Activated CD8-positive, alpha-beta memory T cell treated with anti-CD3 and anti-CD28 coated beads, Interleukin-2, amount 10 ng/mL, durations not matched to agents 7 days and 5 days (primary cell): ENCODE measurements at places on chromosomes 6 and 20. TPM values are rescaled to one million over a fixed set of nuclear protein-coding genes. Genes with fewer than 3 reads are reported as not detected.

The PAX1 gene
- total RNA-seq: not detected

The ZNF334 gene
- total RNA-seq: 1.7 TPM

The C20orf202 gene
- total RNA-seq: not detected

The BPIFB2 gene
- not detected for total RNA-seq

The CDC40 gene
- 27.9 TPM for total RNA-seq

The CAGE1 gene
- total RNA-seq: not detected

The NRN1 gene
- 0.26 TPM for total RNA-seq

The EDN1 gene
- total RNA-seq: not detected

The DACT2 gene
- not detected for total RNA-seq

The CEP57L1 gene
- 25.5 TPM for total RNA-seq

The PLEKHG1 gene
- total RNA-seq: 4.6 TPM

The STX11 gene
- total RNA-seq: 26.5 TPM

The SLC22A16 gene
- total RNA-seq: not detected

The TNFRSF6B gene
- not detected for total RNA-seq

The NMBR gene
- not detected for total RNA-seq

The CYP39A1 gene
- not detected for total RNA-seq

The FOXC1 gene
- 0.26 TPM for total RNA-seq
